ENCODE measurements at places on chromosomes 12 and 14.

- peak; percentile 67 for DNase-seq
Measured at GRCh38 chr14:103185051-103186029, 62.1 kb downstream of the TNFAIP2 start.

DNA sequence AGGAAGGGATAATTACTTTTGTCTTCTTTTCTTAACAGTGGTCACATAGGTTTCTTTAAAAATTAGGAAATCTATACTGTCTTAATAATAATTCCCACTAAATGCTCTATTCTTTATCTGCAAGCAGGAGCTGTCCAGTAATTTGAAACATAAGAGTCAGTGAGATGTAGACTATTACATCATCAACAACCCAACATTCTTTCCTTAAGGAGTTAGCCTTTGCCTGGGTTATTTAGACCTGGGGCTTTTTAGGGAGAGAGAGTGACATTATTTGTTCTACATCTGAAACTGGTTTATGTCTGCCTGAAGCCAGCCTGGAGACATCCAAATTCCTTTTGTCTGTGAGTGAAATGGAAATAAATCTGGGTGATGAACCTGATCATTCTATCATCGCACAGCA lies 294.4 kb downstream of the TMTC2 start:
- DNase-seq: no peak

DNA sequence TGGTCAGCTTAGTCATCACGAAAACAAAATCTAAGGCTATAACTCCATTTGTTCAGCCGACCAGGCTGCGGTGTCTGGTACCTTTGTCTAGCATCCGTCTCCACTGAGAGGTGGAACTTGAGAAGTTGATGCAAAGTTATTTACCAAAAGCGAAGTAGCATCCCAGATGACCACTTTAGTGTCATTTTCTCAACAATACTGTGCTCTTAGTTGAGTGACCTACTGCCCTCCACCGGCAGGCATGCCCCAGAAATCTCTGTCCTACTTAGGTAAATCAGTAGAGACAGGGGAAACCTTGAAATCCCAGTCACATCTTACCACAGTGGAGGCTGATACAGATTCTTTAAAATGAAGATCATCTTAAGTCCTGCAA lies 1.3 kb upstream of the ST8SIA1 start:
- DNase-seq: no peak

DNA sequence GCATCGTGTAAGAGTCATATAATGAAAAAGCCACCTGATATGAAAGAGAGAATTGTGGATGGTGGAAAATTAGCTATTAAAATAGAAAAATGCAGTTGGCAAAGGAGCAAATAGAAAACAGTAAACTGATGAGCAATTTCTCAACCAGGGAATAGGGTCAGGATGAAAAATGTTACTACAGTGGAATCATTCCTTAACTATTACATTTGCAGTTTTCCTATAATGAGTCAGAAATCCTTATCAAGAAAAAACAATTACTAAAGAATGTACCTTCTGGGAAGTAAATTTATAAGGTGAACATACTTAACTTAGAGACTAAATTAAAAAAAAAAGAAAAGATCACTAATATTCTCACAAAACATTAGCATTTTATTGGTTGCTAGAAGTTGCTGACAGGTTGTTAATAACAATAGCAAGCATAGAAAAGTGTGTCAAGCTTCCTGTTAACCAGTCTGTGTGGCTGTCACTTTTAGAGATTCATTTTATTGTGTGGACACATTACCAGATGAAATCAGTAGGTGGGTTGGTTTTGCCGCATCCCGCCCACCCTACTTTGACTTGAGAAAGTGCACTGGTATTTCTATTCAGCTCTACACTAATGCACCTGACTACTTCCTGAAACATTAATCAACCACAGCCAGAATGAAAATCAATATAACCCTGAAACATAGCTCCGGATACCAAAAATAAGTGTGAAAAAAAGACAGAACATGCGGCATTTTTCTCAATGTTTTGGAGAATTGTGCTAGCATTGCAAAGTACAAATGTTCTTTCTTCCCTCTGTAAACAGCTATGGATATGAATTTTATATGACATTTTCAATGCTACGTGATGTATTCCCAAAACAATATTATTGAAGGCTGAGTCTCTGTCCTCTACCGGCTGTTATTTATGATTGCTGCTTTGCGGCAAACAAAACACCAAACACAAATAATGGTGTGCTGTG lies 576.7 kb downstream of the SLC16A7 start:
- no peak for DNase-seq

DNA sequence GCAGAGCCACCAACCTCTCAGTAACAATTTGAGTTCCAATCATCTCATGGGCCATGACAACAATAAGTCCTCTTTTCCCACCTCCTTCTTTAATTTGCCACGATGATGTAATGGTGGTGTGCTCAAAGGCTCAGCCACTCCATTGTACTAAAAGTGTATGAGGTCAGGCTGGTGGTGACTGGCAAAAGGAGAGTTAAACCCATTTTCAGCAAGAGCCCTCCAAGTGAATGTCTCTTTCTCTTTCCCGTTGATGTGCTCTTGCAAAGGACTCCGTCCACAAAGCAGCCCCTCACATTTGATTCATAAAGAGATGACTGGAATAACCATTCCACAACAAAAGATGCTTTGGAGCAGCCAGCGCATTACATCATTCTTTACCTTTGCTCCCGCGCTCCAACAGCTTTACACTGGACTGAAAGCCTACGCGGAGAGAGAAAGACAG lies 41.6 kb downstream of the DUSP16 start:
- DNase-seq: no peak

DNA sequence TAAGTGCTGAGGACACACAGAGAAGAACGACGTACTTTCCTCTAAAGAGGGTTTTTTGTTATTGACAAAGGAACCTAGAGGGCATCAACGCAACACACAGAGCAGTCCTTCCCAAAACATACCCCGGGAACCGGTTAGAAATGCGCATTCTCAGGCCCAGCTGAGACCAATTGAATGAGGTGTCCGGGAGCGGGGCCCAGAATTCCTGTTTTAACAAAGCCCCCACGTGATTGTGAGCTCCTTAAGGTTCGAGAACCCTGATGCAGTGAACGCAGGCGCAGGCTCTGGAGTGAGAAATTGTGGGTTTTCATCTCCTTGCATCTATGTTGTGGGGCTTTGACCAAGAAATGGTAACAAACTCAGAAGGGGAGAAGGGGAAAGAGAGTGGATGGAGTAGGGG lies 51.0 kb upstream of the TBX3 start:
- no peak for DNase-seq

- no peak for DNase-seq
Measured at GRCh38 chr12:57185403-57185802, 31.2 kb upstream of the NXPH4 start.

DNA sequence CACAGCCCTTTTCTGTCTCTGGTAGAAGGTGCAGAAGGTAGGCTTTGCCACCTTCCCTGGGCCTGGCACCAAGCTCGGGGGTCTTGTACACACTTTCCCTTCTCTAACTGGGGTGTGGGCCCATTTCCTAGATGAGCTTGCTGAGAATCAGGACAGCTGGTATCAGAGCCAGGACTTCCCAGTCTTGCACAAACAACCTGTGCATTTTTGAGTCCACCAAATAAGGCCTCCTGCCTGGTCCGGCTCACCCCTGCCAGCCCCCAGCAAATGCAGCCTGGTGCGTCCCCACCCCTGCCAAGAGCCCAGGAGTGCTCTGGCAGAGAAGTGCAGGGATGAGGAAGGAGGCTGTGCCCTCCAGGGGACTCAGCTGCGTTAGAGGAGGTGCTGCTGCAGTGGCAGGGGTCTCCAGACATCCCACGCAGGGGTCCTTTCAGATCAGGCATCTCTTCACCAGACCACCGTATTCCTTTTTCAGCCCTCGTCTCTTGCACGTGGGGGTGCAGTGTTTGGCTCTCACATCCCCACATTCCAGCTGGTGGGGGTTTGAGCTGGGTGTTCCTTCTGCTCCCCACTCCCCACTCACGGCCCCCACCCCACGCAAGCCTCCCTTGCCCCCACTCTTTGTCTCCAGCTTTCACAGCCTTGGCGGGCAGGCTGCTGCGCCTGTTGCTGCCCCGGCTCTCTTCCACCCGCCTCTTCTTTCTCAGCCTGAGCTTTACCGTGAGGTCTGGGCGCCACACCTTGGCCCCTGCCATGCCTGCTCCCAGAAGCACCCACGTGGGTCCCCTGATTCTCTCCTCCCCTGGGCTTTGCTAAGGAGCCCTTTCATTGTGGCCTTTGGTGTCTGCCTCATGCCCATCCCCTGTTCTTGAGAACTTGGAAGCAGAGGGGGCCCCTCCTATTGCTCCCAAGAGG lies 32.3 kb downstream of the MEG3 start:
- no peak for DNase-seq

- no peak for DNase-seq
Measured at GRCh38 chr12:106305376-106305775, 2.8 kb downstream of the TCP11L2 start.

DNA sequence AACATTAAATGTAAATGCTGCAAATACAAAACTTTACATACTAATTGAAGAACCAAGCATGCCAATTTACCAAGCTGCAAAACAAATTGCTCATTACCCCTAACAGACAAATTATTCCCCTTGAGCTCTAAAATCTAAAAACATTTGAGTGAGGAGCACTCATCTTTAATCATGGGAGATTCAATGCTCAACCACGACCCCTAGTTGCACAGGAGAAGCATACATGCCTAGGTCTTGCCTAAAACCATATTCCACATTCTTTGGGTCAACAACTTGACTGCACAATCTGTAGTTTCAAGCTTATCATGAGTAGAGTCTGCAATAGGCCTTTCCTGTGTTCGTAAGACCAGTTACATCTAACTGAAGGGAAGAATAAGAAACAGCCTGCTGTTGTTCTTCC lies 69.7 kb downstream of the MGAT4C start:
- peak; percentile 0 for DNase-seq

- DNase-seq: no peak
Measured at GRCh38 chr14:95505030-95505589, 11.3 kb downstream of the SYNE3 start.

DNA sequence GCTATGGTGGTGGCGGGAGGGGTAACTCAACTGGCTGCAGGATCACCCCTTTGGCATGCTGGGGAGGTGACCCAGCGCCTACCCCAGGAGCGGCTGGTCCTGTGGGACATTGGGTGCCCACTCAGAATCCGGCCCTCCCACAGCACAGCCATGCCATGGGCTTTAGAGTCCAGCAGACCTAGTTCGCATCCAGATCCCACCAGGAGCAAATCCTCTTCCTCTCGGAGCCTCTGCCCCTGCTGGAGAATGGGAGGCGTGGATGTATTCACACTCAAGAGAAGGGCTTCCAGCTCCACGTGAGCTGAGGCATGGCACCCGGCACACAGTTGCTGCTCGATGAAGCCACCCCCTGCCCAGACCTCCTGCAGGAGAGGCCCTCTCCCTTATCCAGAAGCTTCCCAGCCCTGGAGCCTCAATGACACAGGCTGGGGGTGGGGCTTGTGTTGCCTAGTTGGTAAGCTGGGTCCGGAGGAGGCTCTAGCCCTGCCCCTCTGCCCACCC lies 17.7 kb downstream of the FAM222A start:
- no peak for DNase-seq

DNA sequence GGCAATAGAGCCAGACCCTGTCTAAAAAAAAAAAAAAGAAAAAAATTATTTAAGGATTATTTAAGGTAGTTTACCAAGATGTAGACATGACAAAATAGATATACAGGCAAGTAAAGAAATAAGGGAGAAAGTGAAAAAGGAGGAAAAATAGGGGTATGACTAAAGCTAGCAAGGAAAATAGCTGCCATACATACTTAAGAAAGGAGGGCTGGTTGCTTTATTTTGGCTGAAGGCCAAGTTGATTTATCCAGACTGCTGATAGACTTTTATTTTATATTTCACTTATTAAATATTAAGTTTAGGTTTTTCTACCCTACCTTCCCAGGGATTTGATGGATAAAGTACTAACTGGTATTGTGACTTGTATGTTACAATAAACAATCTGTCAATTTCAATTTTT lies 8.3 kb upstream of the AEBP2 start:
- DNase-seq: no peak

GRCh38 chr14:22657861-22658260 lies 13.7 kb upstream of the OR6J1 start:
- DNase-seq: peak; percentile 63

DNA sequence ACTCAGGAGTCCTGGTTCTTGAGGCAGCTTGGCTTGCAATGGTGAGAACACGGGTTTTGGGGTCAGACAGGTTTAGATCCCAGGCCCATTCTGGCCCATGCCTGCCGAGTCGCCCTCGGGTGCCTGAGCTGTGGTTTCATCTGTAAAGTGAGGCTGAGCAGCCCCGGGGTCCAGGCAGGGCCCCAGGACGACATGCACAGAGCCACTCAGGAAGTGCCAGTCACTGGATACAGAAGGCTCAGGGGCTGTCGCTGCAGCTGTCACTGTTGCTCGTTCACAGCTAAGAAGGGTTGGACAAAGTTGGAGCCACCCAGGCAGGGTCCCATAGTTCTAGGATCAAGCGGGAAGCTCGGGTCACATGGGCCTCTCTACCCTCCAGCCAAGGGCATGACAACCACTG lies 403.1 kb downstream of the BCL11B start:
- no peak for DNase-seq

- no peak for DNase-seq
Measured at GRCh38 chr12:116426391-116427136, 132.6 kb upstream of the MAP1LC3B2 start.

- DNase-seq: no peak
Measured at GRCh38 chr12:5626151-5626550, 194.2 kb downstream of the NTF3 start.

DNA sequence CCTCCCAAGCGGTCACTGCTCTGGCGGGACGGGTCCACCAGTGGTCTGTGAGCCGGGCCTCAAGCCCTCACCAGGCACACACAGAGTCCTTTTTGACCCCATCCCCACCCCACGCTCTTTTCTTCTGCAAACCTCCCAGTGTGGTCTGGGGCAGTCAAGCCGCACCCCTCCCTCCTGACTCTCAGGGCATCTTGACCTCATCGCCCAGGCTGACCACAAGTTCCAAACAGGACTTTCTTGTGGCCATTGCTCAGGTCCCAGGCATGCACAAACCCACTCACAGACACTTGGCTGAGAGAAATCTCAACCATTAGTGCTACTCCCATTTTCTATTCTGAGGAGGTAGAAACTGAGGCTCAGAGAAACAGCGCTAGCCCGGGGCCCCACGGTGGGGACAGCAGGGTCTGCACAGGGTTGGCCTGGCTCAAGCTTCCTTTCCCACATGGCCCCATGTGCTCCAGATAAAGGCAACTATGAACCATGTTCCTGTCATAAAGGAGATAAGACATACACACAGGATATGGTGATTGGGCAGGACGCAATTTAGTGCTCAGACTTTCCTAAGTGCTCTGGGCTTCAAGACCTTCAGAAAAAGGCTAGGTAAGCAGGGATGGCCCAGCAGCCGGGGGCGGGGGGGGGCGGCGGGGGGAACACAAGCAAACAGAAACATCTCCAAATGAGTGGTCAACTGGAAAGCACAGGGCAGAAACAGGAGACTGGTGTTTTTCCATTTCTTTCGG lies 69.6 kb downstream of the ITPK1 start:
- DNase-seq: peak; percentile 80
